GOT3 (cell line): ENCODE measurements at places on chromosomes 13 and 19.
A peak's percentile ranks its signal among the peaks of the same experiment; 100 is the strongest.

DNA sequence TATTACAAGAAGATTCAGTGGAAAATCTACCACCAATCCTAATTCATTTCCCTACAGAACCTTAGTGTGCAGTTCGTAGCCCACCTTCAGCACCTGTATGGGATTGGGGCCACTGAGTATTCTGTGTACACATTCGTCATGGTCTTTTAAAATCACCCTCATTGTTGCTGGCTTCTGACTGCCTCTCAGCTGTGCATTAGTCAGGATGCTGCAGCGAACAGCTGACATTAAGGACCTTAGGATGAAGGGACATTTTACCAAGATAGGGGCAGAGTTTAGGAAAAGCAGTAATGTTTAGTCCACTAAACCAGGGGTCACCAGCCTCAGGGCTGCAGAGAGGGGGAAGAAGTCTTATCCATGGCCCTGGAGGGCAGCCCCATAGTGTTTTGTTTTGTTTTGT is 176.5 kb downstream of the COL4A1 start:
- no peak for DNase-seq

GRCh38 chr19:48624067-48624594 is 4.8 kb downstream of the SPHK2 start:
- peak; percentile 71 for DNase-seq

- DNase-seq, result no peak
These were observed 726.4 kb upstream of the PCDH20 start for GRCh38 chr13:62142048-62142447.

DNA sequence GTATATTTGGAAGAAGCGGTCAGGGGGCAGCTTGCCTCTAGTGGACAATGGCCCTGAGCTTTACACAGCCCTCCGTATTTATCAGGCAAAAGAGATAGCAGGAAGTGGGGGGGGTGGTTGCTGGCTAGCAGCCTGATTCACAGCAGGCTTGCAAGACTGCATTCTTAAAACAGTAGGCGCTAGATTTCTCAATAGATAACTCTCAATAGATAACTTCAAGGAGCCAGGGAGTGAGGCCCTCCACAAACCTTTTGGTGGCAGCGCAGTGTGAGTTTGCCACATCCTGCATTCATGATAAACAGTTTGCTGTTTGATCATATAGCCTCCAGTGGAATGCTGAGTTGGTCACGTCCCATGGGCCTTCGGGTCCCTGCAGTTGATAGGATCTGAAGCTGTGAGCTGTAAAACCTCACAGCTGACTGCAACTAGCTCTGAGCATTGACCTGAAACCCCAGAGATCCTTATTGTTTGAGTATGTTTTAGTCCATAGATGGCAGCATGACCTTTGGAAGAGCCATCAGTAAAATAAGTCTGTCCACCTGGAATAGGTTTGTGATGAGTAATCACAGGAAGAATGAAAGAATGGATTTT is 12.2 kb downstream of the FPR3 start:
- no peak for DNase-seq

DNA sequence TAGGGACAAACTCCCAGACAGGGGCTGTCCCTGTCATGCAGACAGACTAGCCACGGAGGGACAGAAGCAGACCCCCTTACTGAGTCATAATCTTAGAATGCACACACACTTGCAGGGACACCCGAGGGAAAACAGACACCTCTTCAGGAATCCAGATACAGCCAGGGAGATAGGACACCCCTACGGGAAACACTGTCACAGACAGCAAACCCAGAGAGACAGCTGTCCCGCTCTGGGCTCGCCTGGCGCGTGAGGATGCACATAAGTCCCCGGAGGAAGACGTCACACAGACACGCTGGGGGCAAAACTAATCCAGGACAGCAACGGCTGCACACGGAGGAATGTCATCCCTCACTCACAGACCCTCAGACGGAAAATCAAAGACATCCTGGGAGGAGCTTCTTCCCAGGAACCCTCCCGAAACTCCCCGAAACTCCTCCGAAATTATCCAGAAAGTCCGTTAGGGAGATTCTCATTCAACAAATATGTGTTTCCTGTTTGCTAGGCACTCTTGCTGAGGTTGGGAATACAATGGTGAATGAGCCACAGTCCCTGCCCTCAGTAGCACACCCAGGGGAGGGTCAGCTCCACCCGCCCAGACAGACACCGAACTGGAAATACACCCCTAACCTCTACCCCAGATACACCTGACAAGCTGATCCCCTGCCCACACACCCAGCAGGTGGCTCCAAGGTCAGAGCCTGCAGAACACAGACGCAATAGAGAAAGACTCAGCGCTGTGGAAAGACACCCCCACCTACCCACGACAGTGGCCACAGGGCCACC is 15.2 kb upstream of the TOMM40 start:
- no peak for DNase-seq

- no peak for DNase-seq
These were observed 158.7 kb downstream of the VWA8 start for GRCh38 chr13:41802043-41802683.

DNA sequence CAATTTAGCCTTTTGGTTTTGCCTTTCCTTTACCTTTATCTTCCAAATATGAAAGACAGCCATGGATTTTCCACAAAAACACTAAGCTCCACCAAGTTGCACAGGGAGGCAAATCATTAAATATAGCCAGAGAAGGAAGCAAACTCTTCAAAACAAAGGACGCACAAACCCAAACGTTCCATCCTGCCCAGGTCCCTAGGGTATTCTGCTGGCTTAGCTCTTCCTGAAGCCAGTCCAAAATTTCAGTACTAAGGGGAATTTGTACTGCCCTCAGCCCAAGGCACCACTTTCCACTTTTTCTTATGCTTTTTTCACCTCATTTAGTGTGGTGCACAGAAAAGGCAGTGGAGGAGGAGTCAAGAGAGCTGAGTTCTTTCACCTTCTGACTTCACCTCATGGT is 169.9 kb downstream of the FLT1 start:
- no peak for DNase-seq

GRCh38 chr13:51065372-51066090 is 45.5 kb downstream of the C13orf42 start:
- DNase-seq, result no peak

GRCh38 chr13:107866032-107866940 is 349.1 kb downstream of the LIG4 start:
- no peak for DNase-seq

- DNase-seq, result no peak
These were observed 213.6 kb downstream of the FOXO1 start for GRCh38 chr13:40452741-40453334.

DNA sequence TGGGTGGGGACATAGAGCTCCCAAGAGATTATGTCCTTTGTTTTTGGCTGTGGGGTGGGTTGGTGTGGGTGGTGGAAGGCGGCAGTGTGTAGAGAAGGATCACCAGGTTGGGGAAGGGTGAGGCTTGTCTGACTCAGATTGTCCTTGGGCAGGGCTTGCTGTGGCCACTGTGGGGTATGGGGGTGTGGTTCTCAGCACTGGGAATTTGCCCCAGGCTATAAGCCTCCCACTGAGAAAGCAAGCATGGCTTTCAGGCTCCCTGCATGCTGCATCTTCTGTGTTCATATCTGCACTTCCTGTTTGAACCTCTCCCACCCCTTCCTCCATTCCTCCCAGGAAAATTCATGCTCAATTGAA is 34.9 kb downstream of the DNAJC15 start:
- peak; percentile 24 for DNase-seq

DNA sequence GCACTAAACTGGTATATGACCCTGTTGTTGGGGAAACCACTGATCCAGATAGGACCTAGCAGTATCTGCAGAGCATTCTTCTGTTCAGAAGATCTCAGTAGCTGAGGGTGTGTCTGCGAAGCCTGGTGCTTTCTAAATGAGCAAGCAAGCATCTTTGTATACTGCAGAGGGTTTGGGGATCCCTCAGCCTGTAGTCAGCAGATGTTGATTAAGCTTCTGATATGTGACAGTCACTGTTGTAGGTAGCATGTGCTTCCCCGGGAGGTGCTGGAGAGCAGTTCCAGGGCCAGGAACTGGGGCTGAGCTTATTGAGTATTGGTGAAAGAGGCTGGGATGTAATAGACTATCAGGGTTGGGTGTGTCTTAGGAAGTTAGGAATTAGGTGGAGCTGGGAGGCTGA is 1.5 kb downstream of the SCAF1 start:
- DNase-seq, result no peak

DNA sequence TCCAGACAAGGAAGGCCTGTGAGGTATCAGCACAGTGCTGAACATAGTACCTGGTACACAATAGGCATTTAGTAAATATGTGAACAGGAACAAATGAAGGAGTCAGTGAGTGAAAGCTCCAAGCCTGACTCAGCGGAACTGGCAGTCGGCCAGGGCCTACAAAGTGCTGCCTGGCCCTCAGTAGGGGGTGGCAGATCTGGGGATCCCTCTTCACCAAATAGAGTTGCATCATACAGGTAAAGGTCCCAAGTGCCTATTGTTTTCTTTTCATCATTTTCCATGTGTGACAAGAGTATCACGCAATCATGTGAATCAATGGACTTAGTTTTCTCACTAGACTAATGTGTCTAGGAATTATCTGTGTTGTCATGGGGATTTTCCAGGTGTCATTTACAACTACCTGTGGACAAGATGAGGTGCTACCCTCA is 9.2 kb downstream of the CYP2B6 start:
- DNase-seq, result no peak

- DNase-seq, result no peak
These were observed 105.9 kb upstream of the GJB6 start for GRCh38 chr13:20337884-20338551.

GRCh38 chr13:43947897-43948458 is 68.3 kb downstream of the LACC1 start:
- DNase-seq, result no peak

DNA sequence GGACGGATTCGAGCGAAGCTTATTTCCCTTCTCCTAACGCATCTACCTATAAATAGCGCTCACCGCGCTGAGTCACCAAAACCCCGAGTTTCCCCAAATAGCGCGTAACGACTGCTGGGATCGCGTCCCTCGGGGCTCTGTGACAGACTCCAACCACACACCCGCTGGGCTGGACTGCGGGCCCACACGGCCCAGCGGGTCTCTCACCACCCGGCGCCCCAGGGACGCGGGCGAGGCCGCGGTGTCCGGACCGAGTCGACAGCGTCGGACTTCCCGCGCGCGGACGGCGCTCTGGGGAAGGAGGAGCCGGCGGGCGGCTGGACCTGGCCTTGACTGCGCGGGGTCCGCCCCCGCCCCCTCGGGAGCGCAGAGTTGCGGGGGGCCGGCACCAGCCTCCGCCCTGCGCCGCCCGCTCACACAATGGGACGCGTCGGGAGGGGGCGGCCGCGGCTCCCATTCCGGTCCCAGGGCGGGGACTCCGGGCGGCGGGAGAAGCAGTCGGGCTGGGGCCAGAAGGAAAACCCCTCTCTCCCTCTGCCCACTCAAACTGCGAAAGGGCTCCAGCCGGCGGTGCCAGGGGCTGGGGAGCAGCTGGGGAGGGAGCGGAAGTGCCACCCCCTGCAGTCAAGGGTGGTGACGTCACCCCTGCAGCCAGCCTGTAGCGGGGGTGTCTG is 108.8 kb downstream of the KCNRG start:
- peak; percentile 85 for DNase-seq

GRCh38 chr19:48318286-48318987 is 6.9 kb upstream of the EMP3 start:
- DNase-seq, result no peak

GRCh38 chr19:30360376-30361106 is 11.6 kb upstream of the ZNF536 start:
- no peak for DNase-seq

GRCh38 chr19:15469513-15470297 is 5.4 kb upstream of the RASAL3 start:
- DNase-seq, result no peak

DNA sequence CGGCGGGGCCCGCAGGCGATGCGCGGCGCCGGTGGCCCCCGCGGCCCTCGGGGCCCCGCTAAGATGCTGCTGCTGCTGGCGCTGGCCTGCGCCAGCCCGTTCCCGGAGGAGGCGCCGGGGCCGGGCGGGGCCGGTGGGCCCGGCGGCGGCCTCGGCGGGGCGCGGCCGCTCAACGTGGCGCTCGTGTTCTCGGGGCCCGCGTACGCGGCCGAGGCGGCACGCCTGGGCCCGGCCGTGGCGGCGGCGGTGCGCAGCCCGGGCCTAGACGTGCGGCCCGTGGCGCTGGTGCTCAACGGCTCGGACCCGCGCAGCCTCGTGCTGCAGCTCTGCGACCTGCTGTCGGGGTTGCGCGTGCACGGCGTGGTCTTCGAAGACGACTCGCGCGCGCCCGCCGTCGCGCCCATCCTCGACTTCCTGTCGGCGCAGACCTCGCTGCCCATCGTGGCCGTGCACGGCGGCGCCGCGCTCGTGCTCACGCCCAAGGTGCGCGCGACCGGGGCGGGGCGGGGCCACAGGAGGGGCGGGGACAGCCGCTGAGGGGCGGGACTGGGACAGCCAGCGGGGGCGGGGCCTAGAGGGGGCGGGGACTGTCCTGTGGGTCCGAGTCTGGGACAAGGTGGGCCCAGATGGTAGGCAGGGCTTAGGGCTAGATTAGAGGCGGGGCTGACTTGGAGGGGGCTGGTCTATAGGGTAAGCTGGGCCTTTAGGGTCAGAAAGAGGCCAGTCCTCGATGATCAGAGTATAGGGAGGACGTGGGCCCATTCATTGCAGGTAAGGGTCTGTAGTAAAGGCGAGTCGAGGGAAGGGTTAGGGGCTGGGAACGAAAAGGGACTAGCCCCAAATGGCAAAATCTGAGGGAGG is 5.1 kb downstream of the GRIN2D start:
- DNase-seq, result no peak

- DNase-seq, result no peak
These were observed 7.7 kb downstream of the EPS15L1 start for GRCh38 chr19:16463991-16464575.
